ENCODE measurements at places on chromosomes 6 and 20.

DNA sequence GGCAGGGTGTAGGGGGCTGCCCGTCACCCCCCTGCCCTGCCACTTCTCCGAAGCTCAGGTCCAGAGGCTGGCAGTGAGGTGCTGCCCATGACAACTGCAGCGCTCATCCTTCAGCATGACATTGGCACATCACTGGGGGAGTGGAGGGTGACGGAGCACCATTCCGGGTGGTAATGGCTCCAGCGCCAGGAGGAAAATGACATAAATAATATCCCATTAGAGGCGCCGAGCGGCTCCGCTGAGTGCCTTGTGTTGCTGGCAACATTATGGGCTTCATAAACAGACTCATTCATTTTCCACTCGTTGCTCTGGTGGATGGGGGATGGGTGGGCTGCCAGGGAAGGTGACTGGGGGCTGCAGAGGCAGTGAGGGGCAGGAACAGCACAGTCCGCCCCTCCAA is 56.9 kb upstream of the CTNNBL1 start:
- DNase-seq = no peak

DNA sequence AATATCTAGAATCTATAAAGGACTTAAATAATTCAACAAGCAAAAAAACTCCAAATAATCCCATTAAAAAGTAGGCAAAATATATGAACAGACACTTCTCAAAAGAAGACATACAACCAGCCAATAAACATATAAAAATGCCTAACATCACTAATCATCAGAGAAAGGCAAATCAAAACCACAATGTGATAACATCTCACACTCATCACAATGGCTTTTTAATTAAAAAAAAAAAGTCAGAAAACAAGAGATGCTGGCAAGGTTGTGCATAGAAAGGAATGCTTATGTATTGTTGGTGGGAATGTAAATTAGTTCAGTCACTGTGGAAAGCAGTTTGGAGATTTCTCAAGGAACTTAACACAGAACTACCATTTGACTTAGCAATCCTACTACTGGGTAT is 979.6 kb upstream of the MAP3K7 start:
- DNase-seq = no peak

GRCh38 chr20:49979030-49979832 is 3.5 kb upstream of the SNAI1 start:
- peak; percentile 41 for DNase-seq

- no peak for DNase-seq
Measured at GRCh38 chr20:14790190-14790589, 452.8 kb upstream of the FLRT3 start.

GRCh38 chr6:32603888-32604287 is 14.2 kb upstream of the HLA-DRB1 start:
- no peak for DNase-seq

DNA sequence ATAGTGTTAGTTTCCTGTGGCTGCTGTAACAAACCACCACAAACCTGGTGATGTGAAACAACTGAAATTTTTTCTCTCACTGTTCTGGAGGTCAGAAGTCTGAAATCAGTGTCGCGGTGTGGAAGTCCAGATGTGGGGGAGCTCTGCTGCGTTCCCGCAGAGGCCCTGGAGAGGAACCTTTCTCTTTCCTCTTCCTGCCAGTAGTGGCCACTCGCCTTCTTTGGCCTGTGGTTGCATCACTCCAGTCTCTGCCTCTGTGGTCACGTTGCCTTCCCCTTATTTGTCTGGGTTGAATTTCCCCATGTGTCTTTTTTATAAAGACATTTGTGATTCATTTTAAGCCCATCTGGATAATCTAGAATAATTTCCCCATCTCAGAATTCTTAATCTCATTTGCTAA is 295.5 kb upstream of the FLRT3 start:
- no peak for DNase-seq
